AG04450 (cell line): ENCODE measurements at places on chromosomes 3 and 15.
A peak's percentile ranks its signal among the peaks of the same experiment; 100 is the strongest.

DNA sequence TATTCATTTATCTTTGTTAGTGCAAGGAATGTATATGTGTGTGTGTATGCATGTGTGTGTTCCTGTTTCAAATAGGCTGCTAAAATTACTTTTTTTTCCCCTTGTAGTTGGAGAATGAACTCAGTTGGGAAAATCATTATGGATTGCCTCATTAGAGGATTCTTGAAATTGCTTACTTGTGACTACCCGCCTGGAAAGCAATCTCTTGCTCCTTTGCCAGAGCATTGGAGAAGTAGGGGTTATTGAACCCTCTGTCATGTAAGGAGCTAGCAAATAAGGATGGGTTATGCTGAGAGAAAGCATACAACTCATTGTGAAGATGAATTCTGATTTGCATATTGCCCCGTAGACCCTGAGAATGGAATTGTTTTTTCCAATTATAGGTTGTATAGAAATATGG, 474.5 kb downstream of the CADM2 start:
- no peak for DNase-seq

- DNase-seq = no peak
Observed at GRCh38 chr15:70701891-70702568, 61.3 kb downstream of the UACA start.

GRCh38 chr3:184663756-184664155, 48.1 kb downstream of the MAGEF1 start:
- DNase-seq = no peak

DNA sequence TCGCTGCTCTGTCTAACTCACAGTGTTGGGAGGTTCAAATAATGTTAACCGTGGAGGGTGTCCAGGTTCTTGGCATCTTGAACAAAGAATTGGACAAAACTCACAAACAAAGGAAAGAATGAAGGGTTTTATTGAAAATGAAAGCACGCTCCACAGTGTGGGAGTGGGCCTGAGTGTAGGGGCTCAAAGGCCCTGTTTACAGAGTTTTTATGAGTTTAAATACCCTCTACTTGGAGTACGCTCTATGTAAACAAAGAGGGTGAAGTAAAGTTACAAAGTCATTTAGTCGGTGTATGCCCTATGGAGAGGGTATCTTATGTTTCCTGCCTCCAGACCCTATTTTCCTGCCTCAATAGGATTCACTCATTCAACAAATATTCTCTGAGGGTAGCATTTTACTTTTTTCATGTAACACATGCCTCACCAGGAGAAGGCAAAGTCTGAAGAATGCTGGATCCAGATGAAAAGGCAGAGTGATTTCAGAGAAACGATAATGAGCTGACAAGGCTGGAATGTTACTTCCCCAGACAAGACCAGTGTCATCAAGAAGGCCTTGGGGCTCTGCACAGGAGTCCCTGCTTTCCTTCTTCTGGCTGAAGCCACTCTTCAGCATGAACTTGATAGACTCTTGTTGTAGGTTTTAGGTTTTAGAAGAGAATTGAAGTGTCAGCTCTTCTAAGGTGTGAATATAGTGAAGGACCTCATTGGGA, 163.6 kb downstream of the FAM43A start:
- DNase-seq = no peak

GRCh38 chr15:48781481-48782081, 29.3 kb downstream of the CEP152 start:
- no peak for DNase-seq

- DNase-seq = no peak
Observed at GRCh38 chr15:28900041-28900891, 14.5 kb downstream of the APBA2 start.

DNA sequence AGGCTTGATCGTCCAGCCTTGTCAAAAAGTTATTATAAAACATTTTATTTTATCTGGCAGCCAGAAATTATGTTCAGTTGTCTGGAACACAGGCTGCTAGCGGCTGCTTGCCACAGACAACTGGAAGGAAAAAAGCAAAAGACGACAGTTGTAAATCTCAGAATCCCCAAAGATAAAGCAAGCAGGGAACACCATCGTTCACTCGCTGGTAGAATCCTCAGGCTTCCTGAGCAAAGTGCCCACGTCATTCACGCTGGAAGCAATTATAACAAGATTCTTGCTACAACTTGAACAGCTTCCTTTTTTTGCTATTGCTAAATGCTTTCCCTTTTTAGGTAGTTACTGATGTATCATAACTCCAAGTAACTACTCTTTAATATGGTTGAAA, 33.6 kb downstream of the ADAMTS17 start:
- DNase-seq = no peak

- no peak for DNase-seq
Observed at GRCh38 chr15:42138968-42139386, 17.5 kb downstream of the PLA2G4F start.

DNA sequence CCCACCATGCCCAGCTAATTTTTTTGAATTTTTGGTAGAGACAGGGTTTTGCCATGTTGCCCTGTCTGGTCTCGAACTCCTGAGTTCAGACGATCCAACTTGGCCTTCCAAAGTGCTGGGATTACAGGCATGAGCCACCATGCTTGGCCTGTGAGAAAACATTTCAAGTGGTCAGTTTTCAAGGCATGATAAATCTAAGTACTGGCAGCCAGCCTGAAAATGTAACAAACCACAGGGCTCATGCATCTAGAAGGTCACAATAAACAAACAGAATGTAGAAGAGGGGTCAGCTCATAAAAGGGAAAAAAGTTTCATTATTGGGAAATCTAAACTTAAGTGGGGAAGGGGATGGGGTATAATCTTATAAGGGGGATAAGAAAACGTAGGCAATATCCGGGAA, 39.9 kb downstream of the PPCDC start:
- DNase-seq = no peak

- DNase-seq = no peak
Observed at GRCh38 chr3:43215663-43216275, 70.6 kb upstream of the SNRK start.

DNA sequence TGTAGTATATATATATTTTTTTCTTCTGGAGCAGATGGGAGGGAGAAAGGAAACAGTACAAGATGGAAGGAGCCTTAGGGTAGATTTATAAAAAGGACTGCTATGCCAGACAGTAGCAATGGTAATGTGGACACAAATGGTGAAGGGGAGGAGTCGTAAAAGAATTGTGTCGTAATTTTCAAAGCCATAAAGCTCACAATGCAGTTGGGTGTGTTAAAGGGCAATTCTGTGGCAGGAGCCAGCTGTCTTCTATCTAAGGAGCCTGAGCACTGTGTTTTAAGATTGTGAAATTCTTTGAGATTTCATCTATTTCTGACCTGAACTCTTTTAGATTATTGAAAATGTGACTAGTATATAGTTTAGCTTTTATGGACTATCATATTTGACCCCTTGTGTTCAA, 58.9 kb downstream of the CNOT10 start:
- peak; percentile 15 for DNase-seq

GRCh38 chr3:111666041-111666735, 71.0 kb upstream of the ZBED2 start:
- no peak for DNase-seq

DNA sequence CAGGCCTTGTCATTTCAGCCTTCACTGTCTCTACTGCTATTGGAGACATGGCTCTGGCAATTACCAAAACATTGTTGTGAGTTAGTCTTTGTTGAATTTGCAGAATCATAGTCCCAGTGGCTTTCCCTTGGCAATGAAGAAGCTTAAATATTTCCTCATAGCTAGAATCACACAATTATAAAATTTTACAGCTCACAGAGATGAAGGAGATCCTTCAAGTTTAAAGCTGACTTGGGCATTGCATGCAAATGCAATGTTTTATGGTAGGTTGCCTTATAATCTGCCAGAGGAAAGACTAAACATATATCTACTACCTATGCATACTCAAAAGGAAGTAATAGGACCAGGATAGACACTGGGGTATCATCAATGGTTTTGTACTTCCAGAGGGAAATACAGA, 90.9 kb downstream of the LSAMP start:
- DNase-seq = no peak

- DNase-seq = no peak
Observed at GRCh38 chr3:58962816-58963215, 87.0 kb downstream of the CFAP20DC start.

DNA sequence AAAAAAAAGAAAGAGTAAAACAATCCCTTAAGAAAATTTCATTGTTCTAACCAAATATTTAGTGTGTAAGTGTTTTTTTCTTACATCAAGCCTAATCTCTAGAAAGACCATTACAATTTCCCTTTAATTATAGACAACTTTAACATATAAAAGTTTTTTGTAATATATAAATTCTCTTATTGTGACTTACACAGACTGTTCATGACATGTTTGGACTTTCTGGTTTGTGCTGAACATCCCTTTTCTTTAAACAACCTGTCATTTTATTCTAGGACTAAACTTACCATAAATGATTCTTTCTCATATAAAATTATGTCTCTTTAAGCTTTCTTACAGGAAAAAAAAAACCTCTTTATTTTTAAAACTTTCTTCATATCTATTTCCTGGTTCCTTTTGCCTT, 13.0 kb upstream of the BTLA start:
- DNase-seq = no peak

DNA sequence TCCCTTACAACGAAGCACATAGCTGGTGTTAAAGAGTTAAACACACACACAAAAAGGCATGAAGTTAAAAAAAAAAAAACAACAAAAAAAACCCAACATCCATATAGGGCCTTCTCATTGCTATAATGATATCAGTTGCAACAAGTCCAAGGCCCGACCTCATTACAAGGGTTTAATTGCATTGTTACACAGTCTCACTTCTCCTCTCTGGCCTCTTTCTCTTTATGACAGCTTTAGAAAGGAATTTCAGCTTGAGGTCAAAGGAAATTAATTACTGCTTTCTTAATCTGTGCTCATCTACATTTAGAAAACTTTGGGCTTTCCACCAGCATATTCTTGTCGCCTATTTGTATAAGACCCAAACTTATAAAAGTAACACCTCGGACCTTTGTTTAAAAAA, 342.1 kb downstream of the NR2F2 start:
- DNase-seq = no peak

GRCh38 chr3:59796456-59796855, 746.6 kb upstream of the CFAP20DC start:
- DNase-seq = no peak

DNA sequence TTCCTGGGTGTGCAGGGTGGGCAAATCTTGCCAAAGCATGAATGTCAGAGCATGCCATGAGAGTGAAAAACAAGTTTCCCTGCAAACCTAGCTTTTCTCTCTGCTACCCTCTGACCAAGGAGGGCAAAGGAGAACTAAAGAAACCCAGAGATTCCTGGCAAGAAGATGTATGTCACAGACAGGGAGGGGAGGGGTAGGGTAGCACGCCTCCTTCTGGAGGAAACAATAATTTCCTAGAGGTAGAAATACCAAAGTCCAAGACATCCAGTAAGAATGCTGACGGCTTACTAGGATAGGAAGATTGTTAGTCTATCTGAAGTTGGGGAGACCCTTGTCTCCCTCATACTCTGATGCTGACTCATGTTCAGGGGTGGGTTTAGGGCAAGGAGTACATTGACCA, 203.9 kb downstream of the NR1D2 start:
- no peak for DNase-seq

GRCh38 chr3:148551767-148552260, 145.9 kb upstream of the AGTR1 start:
- DNase-seq = no peak

DNA sequence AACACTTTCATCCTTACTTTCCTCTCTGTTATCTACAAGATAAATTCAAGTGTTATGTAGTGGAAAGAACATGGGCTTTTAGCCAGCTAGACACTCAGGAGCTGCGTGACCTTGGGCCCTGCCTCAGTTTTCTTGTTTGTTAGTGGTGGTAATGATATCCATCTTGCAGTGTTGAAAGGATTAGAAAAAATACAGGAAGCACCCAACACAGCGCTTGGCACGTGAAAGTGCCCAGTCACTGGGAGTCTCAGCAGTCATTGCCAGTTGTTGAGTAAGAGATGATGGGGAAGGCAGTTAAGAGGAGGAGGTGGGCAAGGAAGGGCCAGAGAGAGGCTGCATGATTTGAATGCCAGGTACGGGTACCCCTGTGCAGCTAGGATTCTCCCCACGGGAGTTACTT, 5.3 kb downstream of the PDIA5 start:
- DNase-seq = no peak

- no peak for DNase-seq
Observed at GRCh38 chr3:122681284-122681973, 790 bp downstream of the PARP14 start.

DNA sequence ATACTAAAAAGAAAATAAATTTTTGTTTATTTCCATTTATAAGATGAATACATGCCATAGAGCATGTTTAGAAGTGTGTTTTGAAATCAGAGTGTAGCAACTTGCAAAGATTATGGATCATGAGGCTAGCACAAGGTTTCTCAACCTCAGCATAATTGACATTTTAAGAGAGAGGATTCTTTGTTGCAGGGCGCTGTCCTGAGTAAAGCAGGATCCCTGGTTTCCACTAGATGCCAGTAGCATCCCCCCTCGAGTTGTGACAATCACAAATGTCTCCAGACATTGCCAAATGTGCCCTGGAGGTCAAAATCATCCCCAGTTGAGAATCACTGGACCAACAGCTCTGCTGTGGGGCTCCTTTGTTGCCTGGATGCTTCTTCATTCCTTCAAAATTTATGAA, 128.5 kb upstream of the RBMS3 start:
- DNase-seq = no peak

DNA sequence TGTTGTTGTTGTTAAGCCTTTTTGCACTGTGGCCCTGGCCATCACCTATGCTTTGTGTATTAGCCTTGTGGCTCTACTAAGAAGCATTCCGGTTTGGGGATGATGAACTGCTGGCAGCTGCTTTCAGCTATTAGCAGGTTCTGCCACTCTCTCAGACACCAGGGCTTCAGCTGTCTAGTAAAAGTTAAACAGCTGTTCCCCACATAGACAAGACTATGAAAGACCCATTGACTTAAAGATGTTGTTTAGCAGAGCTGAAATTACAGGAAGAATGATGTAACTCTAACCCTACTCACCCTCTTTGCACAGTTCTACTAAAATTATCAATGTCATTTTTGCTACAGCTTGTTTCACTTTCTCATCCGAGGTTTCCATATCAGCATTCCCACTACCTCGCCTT, 131.2 kb upstream of the CGNL1 start:
- DNase-seq = no peak

DNA sequence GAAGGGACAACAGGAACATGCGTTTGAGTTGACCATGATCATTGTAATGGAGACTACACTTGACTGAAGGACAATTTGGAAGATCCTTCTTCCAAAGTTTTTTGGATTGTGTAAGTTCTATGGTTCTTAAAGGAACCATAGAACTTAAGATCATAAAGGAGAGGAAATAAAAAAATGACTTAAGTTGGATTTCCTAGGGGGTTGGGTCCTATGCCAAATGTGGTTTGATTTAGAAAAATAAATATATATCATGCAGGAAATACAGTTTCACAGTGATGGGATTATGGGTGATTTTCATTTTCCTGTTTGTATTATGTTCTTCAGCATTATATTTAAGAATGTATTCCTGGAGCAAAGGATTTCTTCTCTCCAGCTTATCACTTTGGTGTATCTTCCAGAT, 305.5 kb upstream of the DPH6 start:
- DNase-seq = no peak
